ENCODE measurements at places on chromosomes 5 and 9.
A peak's percentile ranks its signal among the peaks of the same experiment; 100 is the strongest.

DNA sequence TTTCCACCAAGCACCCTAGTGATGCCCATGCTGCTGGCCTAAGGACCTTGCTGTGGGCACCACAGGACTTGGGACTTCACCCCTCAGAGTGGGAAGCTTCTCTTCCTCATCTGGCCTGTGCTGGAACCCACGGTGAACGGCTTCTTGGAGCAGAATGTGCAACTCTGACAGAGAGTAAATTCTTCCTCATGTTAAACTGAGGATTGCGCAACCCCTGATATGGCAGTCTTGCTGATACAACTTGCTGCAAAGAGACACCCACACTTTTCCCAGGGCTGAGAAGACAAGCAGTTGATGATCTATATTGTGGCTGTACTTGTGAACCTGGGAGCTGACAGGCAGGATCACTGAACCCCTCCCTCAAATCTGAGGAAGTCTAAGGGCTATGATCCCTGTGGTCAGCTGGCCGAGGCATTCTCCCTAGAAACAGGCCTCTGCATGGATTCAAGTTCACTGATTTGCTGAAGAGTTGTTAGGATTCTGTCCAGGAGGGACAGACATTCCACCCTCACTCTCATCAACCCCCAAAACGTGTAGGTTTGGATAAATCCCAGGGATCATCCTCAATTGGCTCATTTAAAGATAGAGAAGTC, 307.2 kb downstream of the MTRR start:
- DNase-seq: no peak

DNA sequence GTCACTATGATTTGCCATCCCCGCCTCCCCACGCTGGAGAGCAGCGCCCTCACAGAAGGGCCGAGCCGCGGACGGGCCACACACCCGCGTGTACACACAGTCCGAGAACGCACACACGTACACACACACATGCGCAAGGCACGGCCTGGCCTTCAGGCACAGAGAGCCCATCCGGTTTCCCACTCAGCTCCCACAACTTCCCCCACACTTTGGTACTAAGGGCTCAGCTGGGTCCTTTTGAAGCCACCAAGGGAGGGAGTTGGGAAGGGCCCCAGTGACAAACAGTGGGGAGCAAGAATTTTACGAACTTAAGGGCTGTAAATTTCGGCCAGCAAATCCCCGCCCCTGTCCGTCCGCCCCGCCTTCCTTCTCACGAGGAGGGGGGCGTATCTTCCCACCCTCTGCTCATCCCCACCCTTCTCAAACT, 133.3 kb upstream of the HAND1 start:
- no peak for DNase-seq

GRCh38 chr5:171838066-171838465, 52.4 kb downstream of the SMIM23 start:
- DNase-seq: no peak

DNA sequence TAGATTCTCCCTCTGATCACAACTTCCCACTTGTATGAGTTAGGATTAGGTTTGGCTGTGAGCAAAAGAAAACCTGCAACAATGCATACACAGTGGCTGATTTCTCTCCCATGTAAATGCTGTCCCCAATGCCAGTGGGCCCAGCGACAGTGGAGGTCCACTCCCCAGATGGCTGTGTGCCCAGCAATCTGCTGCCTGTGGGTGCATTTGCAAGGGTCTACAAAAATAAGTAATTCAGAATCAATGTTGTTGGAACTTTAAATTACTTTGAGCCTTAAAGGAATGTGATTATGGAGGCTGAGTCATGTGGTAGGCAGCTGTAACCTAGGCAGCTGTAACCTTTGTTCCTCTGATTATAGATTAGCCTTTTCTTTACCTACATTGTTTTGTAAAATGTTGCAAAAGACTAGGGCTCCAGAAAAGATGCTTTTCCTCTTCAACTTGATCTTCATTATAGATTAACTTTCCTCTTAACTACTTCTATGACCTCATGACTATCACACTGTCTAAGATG, 14.2 kb upstream of the MXD3 start:
- no peak for DNase-seq

- no peak for DNase-seq
Observed at GRCh38 chr5:14944996-14945395, 73.4 kb upstream of the ANKH start.

DNA sequence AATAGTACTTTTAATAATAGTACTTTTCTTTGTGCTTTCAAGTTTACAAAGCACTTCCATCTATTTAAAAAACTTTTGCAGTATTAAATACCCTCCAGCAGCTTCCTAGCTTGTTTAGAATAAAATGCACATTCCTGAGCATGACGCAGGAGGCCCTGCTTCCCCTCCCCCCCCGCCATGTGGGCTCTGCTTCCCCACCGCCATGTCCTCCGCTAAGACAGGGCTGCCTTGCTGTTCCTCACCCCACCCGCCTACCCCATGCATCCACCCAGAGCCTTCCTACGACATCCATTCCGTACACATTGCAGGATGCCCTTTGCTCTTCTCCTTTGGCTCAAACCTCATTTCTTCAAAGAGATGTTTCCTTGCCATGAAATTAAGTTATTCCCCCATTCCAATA, 205.9 kb upstream of the MSX2 start:
- no peak for DNase-seq

- DNase-seq: peak; percentile 42
Observed at GRCh38 chr5:35129921-35130485, 82.3 kb upstream of the AGXT2 start.

- no peak for DNase-seq
Observed at GRCh38 chr5:77337246-77337645, 126.8 kb downstream of the PDE8B start.

DNA sequence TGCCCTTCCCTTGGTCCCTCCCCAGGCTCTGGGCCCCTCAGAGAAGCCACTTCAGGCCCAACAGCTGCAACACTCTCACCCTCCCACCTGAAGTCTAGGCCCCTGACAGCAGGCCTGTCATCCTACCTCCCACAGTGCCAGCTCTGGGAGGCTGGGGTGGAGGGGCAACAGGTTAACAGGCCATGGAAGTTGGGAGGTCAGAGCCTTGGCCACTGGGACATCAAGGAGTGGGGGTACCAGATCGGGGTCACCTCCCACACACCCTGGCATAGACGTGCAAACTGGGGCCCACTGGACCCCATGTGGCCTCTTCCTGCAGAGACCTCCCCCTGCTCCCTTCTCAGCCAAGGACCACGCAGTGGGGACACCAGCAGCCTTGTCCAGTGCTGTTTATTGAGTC, 2.8 kb downstream of the SSNA1 start:
- no peak for DNase-seq

DNA sequence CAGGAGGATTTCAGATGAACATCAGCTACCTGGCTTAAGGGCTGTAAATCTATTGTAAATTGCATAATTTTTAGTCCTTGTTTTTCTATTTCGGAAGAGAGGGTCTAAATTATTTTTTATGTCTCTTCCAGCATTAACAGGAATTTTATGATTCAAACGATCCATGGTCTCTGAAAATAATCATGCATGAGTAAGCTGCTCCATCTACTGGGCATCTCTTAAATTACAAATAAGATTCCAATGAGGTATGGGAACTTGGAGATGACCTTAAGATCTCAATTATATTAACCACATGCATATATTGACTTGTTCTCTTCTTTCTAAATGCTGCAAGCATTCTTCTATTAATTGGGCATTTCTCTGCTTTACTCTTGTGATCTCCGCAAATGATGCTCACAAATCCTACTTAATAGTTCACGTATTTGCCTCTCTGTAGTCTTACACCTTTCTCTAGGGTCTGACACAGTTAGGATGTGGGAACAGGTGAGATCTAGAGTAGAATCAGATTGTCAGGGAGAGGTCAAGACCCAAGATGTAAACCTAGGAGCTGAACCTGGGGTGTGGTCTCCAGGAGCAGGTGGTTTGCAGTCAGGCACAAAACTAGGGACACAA, 86.9 kb downstream of the NUDT12 start:
- no peak for DNase-seq

DNA sequence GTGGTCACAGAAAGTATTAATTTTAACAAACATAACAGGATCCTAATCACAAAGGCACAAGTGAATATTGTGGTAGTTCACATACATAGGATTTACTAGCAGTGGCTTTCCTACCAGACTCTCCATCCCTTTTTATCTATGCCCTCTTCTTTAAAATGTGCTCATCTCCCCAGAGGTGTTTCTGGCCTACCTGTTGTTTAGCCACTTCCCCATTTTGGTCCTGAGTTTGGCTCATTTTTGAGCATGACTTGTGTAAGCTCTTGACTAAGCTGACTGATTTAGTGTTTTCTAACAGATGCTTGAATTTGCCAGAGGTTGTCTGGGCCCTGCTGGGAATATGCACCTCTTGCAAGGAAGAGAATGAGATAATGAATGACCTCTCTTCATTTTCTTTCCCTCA, 517.7 kb upstream of the CLINT1 start:
- no peak for DNase-seq

DNA sequence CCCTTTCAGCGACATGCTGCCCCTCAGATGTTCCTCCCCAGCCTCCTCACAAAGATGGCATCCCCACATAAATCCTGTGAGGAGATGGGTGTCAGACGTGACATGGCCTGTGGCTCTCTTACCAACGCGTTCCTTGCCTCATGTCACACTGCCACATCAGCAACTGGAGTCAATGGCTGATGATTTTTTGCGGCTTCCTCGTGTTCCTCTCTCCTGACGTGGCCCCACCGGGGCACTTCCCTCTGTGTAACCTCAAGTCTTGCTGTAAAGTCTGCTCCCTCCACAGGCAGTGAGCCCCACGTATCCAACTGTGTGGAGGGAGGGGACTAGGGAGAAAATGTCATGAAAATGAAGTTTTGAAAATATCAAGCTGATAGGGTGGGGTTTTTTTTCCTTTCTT, 53.2 kb upstream of the SHISAL2B start:
- DNase-seq: peak; percentile 1

DNA sequence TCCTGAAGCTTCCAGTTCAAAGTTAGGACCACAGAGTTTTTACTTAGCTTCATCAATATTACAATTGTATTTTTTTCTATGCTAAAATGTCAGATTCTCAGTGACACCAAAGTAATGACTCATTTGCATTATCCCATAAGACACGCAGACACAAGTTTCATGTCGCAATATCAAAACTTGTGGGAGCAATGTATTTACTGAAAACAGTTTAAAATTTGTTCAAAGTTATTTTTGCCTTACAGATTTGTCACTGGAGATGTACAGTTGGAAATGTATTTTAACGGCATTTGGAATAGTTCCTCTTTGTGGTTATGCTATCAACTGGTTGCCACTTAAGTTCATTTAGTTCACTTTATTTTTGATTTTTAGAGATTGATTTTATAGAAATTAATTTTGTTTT, 36.2 kb upstream of the DAP start:
- no peak for DNase-seq

GRCh38 chr5:145812877-145813276, 22.3 kb downstream of the PRELID2 start:
- DNase-seq: no peak

GRCh38 chr9:1048811-1049210, 1.3 kb upstream of the DMRT2 start:
- no peak for DNase-seq

- no peak for DNase-seq
Observed at GRCh38 chr5:155838394-155838793, 488.6 kb upstream of the SGCD start.

GRCh38 chr5:139664727-139665351, 16.7 kb downstream of the CXXC5 start:
- no peak for DNase-seq

- DNase-seq: no peak
Observed at GRCh38 chr5:145495741-145496140, 339.4 kb downstream of the PRELID2 start.

- no peak for DNase-seq
Observed at GRCh38 chr5:112514111-112514510, 95.0 kb upstream of the EPB41L4A start.

DNA sequence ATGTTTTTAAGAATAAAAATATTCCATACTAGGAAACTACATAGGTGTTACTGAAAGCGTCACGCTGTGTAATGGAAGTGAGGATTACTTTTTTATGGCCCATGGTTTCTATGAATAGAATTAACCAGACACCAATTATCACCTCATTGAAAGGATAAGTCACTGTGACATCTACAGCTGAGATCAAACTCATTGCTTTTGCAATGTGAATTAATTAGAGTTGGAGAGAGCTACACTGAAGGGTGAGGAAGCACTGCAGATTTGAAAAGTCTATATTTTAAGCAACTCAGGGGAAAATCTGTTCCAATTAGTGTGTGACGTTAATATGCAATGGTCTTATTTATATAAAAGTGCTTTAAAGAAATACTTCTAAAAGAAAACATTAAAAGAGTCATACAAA, 1300.1 kb upstream of the DMAC1 start:
- DNase-seq: no peak

DNA sequence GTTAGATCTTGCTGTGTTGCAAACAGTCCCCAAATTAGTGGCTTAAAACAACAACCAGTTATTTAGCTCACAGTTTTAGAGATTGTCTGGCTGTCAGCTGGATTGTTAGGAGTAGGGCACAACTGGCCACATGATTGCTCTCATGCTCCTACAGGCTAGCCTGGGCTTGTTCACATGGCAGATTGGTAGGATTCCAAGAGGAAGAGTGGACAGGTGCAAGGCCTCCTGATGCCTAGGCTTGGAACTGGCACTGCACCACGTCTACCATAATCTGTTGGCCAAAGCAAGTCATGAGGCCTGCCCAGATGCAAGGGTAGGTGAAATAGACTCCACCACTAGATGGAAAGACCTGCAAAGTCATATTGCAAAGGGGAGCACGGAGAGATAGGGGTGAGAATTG, 76.4 kb downstream of the ACER2 start:
- no peak for DNase-seq

DNA sequence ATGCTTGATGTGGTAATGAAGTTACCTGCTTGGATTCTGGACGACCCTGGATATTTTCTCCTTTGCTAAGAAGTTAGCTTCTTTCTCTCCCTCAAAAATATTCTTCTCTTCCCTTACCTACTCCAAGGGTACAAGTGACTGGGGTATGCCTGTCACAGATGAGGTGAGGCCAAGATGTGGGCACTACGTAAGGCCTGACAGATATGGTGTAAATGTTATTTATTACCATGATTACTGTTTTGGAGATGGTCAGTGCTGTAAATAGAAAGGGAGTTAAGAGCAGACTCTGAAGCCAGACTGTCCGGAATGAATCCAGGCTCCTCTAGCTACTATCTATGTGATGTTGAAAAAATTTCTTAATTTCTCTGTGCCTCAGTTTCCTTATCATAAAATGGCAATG, 1.1 kb upstream of the KIAA1958 start:
- no peak for DNase-seq

DNA sequence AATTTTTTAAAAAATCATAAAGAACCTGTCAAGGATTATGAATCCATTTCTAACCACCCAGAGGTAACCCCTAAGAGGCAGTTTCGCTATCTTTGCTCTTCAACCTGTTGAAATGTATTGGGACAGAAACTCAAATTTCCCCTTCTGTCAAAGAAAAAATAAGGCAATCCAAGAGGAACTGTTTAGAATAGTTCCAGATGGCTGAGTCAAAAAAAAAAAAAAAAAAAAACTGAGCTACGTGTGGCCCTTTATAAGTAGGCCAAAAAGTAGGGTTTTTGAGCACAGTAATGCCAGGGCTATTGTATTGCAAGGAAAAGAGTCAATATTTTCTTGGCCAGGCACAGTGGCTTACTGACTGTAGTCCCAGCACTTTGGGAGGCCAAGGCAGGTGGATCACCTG, 94.9 kb downstream of the RAD23B start:
- DNase-seq: no peak

- DNase-seq: no peak
Observed at GRCh38 chr5:152051499-152052454, 127.1 kb upstream of the GLRA1 start.
